ENCODE measurements at places on chromosomes 11 and 22. TPM values are rescaled to one million over a fixed set of nuclear protein-coding genes. Genes with fewer than 3 reads are reported as not detected.

The POU2AF1 gene
- polyA plus RNA-seq, result 1.0 TPM

The LZTR1 gene
- polyA plus RNA-seq, result 43.0 TPM

The TSPAN32 gene
- polyA plus RNA-seq, result 6.3 TPM

The KRTAP5-11 gene
- 0.58 TPM for polyA plus RNA-seq

The KRTAP5-9 gene
- polyA plus RNA-seq, result 0.34 TPM

Measured in left lung (tissue), 14 donors.